ENCODE measurements at places on chromosomes 2 and 18.

- no peak for DNase-seq
Observed at GRCh38 chr18:53004798-53005197, 664.8 kb downstream of the DCC start.

DNA sequence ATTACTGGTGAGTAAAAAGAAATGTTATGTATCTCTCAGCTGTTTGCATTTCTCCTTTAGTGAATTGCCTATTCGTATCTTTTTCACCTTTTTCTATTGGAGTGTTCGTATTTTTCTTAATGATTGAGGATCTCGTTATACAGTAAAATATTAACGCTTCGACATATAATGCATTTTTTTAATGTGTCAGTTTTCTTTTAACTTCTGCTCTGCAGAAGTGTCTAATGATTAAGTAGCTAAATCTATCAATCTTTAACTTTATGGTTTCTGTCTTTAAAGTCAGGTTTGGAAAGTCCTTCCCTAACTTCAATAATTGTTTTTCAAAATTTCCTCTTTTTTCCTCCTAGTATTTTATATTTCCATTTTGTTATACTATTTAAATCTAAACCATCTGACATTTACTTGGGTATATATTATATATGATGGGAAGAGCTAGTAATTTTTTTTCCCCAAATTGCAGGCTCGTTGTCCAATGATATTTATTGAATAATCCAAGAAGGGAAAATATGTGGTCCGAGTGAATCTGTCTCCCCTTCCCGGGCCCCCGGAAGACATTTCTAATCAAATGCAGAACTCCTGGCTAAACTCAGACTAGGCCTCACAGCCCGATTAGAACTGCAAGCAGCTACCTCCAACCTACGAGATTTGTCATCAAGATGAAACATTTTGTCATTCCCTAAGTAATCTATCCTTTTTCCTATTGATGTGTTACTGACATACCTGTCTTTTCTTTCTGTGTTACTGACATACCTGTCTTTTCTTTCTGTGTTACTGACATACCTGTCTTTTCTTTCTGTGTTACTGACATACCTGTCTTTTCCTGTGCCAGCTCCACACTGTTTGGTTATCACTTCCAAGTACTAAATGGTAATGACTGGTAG is 17.2 kb downstream of the PCBP1 start:
- no peak for DNase-seq

- no peak for DNase-seq
Observed at GRCh38 chr2:18119883-18120282, 241.4 kb downstream of the KCNS3 start.

DNA sequence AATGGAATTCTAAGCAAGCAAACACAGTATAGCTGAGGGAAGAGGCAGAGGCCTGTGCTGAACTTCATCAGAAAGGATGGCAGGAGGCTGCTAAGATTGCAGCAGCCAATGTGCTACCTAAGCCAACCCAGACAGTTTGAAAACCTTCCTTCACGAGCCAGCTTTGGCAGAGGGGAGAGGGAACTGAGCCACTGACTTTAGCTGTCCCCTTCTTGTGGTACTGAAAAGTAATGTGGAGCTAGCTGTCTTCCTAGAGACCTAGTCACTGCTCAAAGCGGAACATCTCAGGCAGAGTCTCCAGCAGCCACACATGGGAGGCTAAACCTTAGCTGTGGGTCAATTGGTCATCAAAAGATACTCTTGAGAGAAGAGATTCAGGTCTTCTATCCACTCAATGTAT is 419.0 kb downstream of the FBXO15 start:
- DNase-seq: no peak

GRCh38 chr2:71799013-71799575 is 345.7 kb downstream of the DYSF start:
- no peak for DNase-seq

DNA sequence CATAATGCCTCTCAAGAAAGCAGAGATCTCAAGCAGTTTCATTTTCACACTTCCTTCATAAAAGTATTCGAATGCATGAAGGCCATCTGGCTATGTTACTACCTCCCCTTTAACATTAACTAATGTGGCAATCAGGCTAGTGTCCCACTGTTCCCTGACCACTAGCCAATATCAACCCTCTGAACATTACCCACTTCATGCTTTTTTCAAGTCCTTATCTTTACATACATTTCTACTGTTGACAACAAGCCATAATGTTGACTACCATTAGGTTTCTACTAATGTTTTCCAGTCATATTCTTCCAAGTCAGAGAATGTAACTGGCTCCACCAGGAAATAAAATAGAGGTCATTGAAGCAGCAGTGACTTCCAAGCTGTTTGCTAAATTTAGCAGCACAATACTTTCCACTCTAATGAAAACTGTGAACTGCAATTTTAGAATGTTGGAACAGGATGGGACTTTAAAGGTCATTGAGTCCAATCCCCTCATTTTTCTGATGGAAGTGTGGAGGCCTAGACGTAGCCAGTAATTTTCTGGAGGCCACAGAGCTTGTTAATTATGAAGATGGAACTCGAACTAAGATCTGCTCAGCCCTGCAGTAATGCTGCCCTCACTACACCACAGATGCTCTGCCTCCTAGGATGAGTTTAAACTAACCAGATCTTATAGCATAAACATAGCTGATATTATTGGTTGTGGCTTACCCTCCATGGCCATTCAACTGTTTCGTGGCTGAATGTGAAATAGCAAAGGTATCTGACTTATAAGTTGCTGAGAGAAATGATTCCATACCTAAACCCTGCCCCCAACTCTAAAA is 630 bp upstream of the PPP1R1C start:
- no peak for DNase-seq

- DNase-seq: no peak
Observed at GRCh38 chr2:236825989-236826510, 256.4 kb downstream of the ACKR3 start.

DNA sequence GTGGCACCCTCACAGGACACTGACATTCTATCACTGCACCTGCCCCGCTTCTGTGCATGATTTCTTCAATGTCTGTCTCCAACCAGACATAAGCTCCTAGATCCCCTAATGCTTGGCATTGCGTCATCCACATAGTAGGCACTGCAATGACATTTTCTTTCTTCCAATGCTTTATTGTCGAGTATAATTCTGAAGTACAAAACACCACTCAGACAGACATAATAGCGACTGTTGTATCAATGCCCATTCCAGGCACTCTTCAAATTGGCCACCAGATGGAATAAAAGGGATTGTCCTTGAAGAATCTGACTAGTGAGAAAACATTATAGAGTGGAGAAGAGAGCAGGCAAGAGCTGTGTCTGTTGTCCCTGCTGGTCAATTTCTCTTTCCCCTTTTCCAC is 89.0 kb downstream of the LPIN1 start:
- no peak for DNase-seq

Data from stimulated activated CD8-positive, alpha-beta memory T cell treated with anti-CD3 and anti-CD28 coated beads, Interleukin-12 subunit alpha, Interleukin-12 subunit beta, amount 100 ng/mL, for 1 hour (primary cell).